MG63 (cell line): ENCODE measurements at places on chromosomes 1 and 21. TPM values are rescaled to one million over a fixed set of nuclear protein-coding genes. Genes with fewer than 3 reads are reported as not detected.

The SPATA1 gene
- total RNA-seq: not detected in 2 replicates

The CRP gene
- not detected in 2 replicates for total RNA-seq

The ADORA1 gene
- total RNA-seq: 0.94 and 1.5 TPM in 2 replicates

The SAMSN1 gene
- not detected in 2 replicates for total RNA-seq

The GBP4 gene
- 0.07 and 1.1 TPM in 2 replicates for total RNA-seq

The ESPN gene
- total RNA-seq: not detected in 2 replicates

The HJV gene
- total RNA-seq: not detected in 2 replicates

The ZNF648 gene
- total RNA-seq: not detected in 2 replicates

The NEK2 gene
- total RNA-seq: 42.1 and 56.8 TPM in 2 replicates

The DPH2 gene
- 20.7 and 44.0 TPM in 2 replicates for total RNA-seq

The DMRTA2 gene
- total RNA-seq: not detected in 2 replicates

The TAL1 gene
- not detected in 2 replicates for total RNA-seq

The KIAA0319L gene
- 27.8 and 60.7 TPM in 2 replicates for total RNA-seq

The GJA8 gene
- total RNA-seq: not detected in 2 replicates

The AADACL4 gene
- total RNA-seq: not detected in 2 replicates

The PLA2G2F gene
- not detected in 2 replicates for total RNA-seq

The FCRL6 gene
- total RNA-seq: not detected in 2 replicates

The HCRTR1 gene
- total RNA-seq: not detected in 2 replicates

The PRR9 gene
- total RNA-seq: 0.07 and 1.0 TPM in 2 replicates

The ARTN gene
- total RNA-seq: not detected in 2 replicates

The AGT gene
- total RNA-seq: not detected in 2 replicates

The RNU1-2 gene
- total RNA-seq: not detected in 2 replicates

The FAM110D gene
- total RNA-seq: 0.07 TPM in 1 of 2 replicates, not detected in the other

The PADI2 gene
- total RNA-seq: 0.20 TPM in 1 of 2 replicates, not detected in the other

The ATP6V1G3 gene
- total RNA-seq: 6.7 TPM in 1 of 2 replicates, not detected in the other

The WLS gene
- total RNA-seq: 25.4 and 32.4 TPM in 2 replicates

The ICOSLG gene
- total RNA-seq: 0.10 and 0.30 TPM in 2 replicates

The SYT14 gene
- 0.15 and 0.66 TPM in 2 replicates for total RNA-seq

The CLCA4 gene
- total RNA-seq: not detected in 2 replicates

The OR2T33 gene
- not detected in 2 replicates for total RNA-seq

The MFAP2 gene
- 112 and 123 TPM in 2 replicates for total RNA-seq

The WNT9A gene
- 10.8 and 11.3 TPM in 2 replicates for total RNA-seq

The TEDDM1 gene
- not detected in 2 replicates for total RNA-seq

The OVAAL gene
- total RNA-seq: not detected in 2 replicates
